NCI-H2107 (cell line): ENCODE measurements at places on chromosomes 2 and 18.

DNA sequence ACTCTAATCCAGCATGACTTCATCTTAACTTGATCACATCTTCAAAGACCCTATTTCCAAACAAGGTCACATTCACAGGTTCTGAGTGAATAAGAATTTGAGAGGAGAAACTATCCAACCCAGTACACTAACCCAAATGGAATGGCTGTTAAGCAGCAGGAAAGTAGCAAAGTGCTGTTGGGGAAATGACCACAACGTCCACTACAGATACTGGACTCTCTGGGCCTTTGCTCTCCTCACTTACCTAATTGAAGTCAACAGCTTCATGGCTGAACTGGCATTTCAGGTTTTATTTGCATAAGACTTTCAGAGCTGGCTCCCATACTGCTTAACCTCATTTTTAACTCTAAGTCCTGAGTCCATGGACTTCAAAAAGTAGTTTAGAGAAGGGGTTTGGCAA, 38.0 kb upstream of the ACVR2A start:
- DNase-seq, result no peak

DNA sequence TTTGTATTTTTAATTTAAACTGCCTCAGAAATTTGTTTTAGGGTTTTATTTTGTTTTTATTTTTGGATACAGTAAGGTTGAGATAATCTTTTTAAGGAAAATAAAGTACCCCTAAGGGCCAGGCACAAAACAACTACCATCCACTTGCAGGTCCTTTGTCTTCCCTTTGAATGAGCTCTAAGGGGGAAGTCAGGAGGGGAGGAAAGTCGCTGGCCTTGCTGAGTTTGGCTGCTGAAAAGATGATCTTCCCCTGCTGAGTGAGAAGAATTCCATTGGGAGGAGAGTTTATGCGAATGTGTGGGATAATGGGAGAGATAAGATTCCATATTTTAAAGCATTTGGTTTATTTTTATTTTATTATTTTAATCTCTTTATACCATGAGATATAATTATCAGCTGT, 100.7 kb downstream of the ARHGAP15 start:
- no peak for DNase-seq

DNA sequence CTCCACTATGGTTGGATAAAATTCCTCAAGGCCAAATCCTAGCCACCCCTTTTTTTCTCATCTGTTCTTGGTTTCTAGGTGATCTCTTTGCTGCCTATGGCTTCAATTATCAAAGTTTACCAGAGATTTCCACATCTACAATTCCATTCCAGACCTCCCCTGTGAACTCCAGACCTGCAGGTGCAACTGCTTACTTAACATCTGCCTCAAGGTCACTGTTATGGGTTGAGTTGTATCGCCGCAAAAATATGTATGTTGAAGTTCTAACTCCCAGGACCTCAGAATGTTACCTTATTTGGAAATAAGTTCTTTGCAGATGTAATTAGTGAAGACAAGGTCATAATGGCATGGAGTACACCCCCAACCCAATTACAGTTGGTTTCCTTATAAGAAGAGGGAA, 60.4 kb upstream of the SOS1 start:
- no peak for DNase-seq

GRCh38 chr2:11338580-11338979, 5.9 kb downstream of the ROCK2 start:
- DNase-seq, result no peak

DNA sequence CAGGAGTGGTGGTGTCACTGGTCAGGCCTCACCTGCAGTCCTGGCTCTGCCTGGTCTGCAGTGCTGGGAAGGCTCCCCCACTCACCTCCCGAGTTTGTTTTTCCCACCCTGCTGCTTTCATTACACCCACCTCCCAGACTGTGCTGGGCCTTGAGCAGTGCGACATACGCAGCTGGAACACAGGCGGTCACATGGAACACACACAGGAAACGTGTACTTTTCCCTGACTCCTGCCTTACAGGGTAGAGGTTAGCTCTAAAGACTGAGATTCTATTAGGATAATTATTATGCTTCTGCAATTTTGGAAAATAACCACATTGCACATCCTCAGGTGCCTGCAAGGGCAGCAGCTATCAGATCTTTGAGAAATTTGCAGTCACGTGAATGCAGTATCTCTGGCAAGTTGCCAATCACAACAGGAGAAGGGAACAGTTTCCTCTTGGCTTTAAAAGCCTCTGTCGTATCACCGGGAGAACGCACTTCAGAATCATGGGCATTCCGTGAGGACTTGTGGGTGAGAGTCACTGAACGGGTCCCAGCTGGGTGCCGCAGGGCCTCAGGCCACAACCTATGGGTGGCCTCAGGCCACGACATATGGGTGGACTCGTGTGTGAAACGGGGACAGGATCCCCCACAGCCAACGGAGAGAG, 136.5 kb downstream of the ZNF236 start:
- peak; percentile 64 for DNase-seq

DNA sequence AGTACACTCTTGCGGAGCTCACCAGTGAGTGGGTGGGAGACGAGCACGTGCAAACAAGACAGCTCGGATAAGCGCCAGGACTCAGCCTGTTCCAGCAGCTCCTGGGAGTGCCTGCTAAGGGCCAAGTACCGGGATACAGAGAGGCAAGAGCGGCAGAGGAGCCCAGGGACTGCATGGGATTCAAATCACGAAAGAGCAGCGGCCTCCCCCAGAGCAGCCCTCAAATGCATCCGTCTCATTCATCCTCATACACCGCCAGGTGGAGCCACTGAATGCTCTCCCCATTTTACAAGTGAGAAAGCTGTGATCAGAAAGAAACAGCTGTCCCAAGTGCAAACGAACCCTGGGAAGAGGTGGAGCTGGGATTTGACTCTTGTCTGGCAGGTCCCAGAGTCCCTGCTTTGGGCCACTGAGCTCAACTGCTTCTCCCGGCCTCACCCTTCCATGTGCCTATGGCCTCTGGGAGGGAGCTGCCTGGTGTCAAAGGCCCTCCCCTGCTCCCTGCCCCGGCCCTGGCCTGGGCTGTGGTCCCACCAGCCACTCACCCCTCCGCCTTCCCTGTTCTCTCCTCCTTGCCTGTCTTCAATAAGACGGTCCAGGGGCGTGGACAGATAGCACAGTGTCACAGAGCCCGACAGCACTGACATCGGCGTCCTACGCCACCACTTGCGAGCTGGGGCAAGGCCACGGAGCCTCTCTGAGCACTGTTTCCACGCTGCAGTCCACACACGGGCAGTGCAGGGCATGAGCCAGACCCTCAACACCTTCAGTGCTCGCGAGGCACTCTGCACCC, 72.8 kb upstream of the TAF1B start:
- peak; percentile 63 for DNase-seq

DNA sequence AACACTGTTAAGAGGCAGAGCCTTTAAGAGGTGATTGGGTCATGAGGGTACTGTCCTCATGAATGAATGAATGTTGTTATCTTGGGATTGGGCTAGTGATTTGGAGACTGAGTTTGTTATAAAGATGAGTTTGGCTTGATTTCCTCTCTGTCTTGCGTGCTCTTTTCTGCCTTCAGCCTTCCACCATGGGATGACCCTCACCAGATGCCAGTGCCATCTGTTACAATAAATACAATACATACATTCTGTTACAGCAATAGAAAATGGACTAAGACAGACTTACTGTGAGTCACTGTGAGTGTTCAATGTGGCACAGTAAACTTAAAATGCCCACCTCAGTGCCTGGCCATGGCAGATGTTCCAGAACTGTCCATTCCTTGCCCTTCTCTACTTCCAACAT, 95.0 kb upstream of the ZFP36L2 start:
- DNase-seq, result no peak

- no peak for DNase-seq
These were observed 9.8 kb upstream of the RNF138 start for GRCh38 chr18:32081881-32082280.

DNA sequence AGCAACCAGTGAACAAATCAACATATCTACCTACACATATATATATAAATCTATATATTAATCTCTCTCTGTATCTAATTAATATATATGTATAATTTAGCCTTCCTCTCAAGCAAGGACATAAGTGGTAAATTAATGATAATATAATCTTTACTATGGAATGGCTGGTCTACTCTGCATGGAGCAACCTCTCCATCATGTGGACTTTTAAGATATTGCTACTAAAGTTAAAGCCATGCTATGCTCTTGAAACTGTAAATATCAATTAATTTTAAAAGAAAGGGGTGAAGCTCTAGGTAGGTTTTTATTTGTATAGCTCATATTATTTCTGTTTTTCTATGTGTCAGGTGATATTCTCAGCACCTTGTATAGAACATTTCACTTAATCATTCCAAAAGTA, 147.0 kb downstream of the PPP1R1C start:
- no peak for DNase-seq

GRCh38 chr2:136005462-136006196, 20.2 kb upstream of the DARS1 start:
- DNase-seq, result no peak

DNA sequence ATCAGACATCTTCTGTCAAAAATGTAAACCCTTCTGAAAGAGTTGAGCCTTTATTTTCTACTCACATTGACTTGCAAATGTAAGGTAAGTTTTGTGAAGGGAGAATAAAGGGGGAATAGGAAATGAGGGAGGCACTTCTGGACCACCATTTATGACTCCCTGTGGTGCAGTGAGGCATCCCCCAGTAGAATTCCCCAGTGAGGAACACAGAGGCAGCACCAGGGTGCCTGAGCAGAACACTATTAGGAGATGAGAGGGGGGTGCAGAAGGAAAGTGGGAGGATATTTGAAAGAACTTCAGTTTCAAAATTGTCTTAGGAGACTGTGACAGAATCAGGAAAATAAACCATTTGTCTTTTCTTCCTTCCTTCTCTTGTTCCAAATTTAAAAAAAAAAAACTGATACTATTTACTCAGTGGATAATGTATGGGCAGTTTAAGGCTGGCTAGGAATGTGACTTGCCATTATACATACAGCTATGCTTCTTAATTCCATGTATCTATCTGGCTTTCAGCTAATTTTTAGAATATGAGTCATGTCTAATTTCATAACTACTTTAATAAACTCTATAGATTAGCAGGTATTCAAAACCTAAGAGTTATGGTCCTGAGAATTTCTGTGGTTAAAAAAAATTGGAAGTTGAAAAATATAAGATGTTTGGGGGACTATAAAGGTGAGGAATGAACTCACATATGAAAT, 478.1 kb upstream of the CHAC2 start:
- DNase-seq, result no peak

GRCh38 chr18:57981308-57982028, 62.6 kb upstream of the NEDD4L start:
- DNase-seq, result no peak

GRCh38 chr2:218406949-218407618, 7.4 kb downstream of the CTDSP1 start:
- no peak for DNase-seq

DNA sequence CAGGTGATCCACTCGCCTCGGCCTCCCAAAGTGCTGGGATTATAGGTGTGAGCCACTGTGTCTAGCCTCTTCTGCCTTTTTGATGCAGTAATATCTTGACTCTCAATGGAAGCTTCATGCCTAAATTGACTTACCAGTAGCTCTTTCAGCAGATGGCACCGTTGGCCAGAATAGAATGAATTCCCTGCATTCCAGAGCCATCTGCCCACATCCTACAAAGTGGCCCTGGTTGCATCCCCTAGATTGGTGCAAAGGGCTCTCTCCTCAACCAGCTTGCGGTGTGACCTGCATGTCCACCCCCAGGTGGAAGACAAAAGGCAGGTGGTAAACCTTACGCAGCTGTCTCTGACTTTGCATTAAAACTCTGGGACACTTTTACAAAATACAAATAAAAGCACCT, 4.4 kb upstream of the PARD6G start:
- DNase-seq, result no peak
